ENCODE measurements at places on chromosomes 1 and 21. TPM values are rescaled to one million over a fixed set of nuclear protein-coding genes. Genes with fewer than 3 reads are reported as not detected.

- no peak for DNase-seq
Observed at GRCh38 chr1:205719762-205720161, 30.2 kb downstream of the NUCKS1 start.

DNA sequence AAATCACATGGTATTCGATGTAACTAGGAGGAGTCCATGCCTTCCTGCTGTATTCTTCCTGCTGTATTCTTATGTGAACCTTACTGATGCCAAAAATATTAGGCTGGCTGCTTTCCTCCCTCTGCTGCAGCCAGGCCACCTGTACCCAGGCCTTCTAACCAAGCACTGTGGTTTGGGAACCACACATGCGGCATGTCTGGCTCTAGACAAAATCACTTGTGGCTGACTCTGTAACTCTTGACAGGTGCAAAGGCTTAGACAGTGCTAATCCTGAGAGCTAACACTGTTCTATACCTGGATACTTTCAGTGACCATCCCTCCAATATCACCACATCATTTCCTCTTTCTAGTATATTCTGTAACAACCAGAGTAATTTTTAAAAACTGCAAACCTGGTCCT, 67.7 kb downstream of the PCP4 start:
- no peak for DNase-seq

DNA sequence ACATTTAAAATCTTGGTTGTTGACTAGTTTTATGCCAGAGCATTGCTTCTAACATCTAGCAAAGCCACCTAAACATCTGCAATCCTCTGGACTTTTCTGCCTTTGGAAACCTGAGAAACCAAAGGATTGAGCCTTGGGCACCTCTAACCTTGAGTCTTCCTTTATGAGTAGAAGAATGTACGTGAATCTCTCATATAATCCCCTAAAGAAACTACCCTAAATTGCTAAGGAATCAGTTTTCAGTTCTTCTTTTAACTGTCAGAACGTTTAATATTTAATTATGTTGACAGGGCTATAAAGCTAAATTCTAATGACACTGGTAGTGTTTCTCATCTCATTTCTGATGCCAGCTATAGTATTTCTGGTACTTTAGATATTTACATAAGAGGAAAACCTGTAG, 997.3 kb downstream of the AMY1C start:
- no peak for DNase-seq

GRCh38 chr1:71047635-71048607, at the start of gene PTGER3:
TSS of gene PTGER3 (minus strand) at chr1:71047816. CDS start at chr1:71047577, 239 bp downstream.
- DNase-seq: peak; percentile 61

- no peak for DNase-seq
Observed at GRCh38 chr1:191255354-191256054, 777.8 kb upstream of the BRINP3 start.

DNA sequence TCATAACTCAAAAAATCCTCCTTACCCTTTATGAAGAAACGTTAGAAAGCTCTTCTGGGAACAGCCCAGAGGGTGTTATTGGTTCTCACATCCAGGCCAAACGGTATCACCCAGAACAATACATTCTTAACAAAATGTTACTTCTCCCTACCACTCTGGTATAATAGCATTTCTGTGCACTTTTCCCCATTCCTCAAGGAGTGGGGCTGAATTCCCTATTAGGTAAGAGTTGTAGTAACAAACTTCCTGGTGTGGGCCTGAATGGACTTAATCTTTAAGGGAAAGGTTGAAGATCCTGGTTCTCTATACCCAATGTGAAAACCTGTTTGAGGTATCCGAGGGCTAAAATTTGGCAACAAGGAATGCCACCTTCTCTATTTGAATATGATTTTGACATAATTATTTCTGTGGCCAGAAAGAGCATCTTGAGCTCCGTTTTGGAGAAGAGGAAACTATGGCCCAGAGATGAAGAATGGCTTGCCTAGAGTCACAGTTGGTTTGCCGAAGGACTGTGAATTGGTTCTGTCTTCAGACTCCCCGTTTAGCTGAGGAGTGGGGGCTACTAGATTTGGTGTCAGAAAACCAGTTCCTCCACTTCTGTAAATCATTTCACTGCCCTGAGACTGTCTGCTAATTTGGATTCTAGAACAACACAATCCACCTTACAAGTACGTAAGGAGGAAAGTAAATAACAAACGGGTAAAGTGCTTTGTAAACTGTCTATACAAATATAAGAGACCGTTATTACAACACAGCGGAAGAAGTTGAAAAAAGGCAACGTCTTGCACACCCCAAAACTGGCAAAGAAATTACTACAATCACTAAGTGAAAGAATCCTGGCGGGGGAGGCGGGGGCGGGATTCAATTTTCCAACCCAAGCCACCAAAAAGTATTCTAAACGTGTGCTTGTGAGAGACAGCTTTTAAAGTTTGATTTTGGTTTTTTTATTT, 2.3 kb downstream of the ANP32E start:
- peak; percentile 34 for DNase-seq

DNA sequence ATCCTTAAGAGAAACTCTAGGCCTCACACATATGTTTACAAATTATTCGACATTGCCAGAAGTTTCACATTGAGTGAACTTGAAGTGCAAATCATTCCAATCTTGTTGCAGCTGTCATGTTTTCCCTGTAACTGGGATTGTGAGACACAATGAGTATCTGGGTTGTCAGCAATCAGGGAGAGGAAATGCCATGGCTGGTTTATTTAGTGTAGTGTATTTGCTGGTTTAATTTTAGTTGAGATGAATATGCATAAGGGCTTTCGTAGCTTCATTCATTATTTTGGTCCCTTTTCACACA, 54.2 kb upstream of the USP1 start:
- no peak for DNase-seq

- no peak for DNase-seq
Observed at GRCh38 chr1:221166559-221167318, 287.5 kb downstream of the HLX start.

DNA sequence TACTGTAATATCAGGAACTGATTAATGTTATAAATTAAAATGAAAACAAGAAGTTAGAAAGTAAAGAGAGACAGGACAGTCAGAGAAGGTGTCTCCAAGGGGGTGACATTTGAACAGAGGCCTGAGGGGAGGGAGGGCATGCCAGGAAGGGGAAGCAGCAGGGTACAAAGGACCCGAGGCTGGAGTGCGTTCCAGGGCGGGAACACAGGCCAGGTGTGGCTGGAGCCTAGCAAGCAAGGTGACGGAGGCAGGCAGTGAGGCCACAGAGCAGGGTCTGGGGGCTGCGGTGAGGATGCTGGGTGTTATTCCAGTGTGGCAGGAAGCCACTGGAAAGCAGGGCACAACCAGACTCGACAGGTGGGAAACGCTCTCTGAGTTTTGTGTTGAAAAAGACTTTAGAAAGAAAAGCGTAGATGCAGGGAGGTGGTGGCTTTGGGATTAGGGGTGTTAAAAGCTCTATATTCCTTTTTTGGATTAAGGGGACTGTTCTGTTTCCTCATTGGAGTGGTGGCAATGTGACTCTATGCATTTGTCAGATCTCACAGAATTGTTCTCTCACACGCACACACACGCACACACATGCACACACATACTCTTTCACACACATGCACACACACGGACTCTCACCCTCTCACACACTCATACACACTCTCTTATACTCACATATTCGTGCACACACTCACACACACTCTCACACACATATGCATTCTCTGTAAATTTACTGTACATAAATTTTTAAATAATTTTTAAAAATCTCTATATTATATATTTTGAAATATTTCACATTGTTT, 124.5 kb downstream of the GLIS1 start:
- no peak for DNase-seq

GRCh38 chr1:93965256-93965655, 56.0 kb upstream of the GCLM start:
- DNase-seq: no peak

GRCh38 chr1:163981500-163982030, 577.4 kb upstream of the PBX1 start:
- no peak for DNase-seq

- DNase-seq: no peak
Observed at GRCh38 chr1:1433804-1434130, 1.7 kb upstream of the VWA1 start.

- DNase-seq: peak; percentile 70
Observed at GRCh38 chr1:31762726-31763670, 1.1 kb downstream of the ADGRB2 start.

GRCh38 chr21:42174173-42174572, 44.8 kb upstream of the ABCG1 start:
- no peak for DNase-seq

DNA sequence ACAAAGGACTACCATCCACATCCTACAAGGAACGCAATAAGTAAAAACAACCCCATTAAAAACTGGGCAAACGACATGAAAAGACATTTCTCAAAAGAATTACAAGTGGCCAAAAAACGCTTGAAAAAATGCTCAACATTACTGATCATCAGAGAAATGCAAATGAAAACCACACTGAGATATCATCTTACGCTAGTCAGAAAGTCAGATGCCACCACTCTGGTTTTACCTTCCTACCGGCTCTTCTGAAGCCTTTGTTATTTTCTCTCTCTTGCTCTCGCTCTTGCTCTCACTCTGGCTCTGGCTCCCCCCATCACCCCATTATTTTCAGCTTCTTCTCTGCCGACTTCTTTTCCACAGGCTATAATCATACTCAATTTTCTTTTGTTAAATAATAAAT, 38.8 kb downstream of the VPS45 start:
- DNase-seq: no peak

DNA sequence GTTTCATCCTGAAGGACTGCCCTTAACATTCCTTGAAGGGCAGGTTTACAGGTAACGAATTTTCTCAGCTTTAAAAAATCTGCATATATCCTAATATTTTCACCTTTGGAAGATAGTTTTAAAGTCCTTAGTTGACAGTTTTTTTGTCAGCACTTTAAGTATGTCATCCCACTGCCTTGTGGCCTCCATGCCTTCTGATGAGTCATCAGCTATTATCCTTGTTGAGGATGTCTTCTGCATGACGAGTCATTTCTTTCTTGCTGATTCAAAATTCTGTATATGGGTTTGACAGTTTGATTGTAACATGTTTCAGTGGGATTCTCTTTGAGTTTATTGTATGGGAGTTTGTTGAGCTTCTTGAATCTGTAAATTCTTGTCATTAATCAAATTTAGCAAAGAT, 500.6 kb downstream of the DISC1 start:
- no peak for DNase-seq

DNA sequence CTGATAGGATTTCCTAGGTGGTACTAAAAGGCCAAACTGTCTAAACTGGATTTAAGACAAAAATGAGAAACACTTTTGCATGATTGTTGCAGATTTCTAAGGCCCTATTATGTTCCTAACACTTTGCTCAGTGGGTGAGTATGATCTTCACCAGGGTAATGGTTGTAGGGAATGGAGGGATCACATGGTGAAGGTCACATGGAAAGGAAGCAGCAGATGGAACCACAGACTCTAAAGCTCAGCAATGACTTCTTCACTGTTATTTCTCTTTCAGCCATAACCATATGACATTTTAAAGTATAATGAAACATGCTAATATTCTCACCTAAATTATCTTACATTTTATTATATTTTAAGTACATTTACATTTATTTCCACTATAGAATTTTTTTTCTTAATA, 51.5 kb downstream of the CHRM3 start:
- DNase-seq: no peak

GRCh38 chr1:187527346-187527745, 698.6 kb downstream of the PLA2G4A start:
- no peak for DNase-seq

DNA sequence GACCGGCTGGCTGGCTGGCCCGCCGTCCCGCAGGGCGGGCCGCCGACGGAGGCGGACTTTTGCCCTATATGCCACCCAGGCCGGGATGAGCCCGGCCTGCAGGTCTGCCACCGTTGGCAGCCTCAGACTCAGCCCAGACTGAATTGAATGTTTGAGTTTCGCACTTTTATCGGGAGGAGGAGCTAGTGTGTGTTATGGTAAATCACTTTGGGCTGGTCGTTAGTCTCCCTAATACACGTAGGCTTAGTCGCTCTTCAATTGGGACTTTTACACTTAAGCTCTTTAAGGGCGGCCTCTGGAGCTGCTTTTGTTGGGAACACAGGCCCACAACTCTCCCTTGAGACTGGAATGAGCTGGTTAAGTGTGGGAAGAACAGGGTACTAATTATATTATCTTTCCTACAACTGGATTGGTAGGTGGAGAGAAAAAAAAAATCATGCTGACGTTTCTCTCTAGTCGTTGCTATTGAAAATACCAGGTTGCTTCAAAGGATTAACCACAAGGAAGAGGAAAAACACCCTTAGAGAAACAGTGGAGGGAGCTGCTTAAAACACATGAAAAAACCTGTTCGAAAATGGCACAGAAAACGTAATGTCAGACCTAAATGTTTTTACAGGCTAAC, 1.4 kb upstream of the IRF2BP2 start:
- DNase-seq: no peak

Gene AIDA
- 40.3 TPM for total RNA-seq

Gene NPHS2
- not detected for total RNA-seq

Gene LYPD8
- total RNA-seq: not detected

Gene GPR3
- 0.42 TPM for total RNA-seq

Gene BMP8B
- 0.17 TPM for total RNA-seq

Gene OR10Z1
- total RNA-seq: not detected

Data from psoas muscle (tissue), 8 donors.